NCI-H2081 treated with DMSO at 0.1 percent for 48 hours (cell line): ENCODE measurements at places on chromosomes 3 and 15.

DNA sequence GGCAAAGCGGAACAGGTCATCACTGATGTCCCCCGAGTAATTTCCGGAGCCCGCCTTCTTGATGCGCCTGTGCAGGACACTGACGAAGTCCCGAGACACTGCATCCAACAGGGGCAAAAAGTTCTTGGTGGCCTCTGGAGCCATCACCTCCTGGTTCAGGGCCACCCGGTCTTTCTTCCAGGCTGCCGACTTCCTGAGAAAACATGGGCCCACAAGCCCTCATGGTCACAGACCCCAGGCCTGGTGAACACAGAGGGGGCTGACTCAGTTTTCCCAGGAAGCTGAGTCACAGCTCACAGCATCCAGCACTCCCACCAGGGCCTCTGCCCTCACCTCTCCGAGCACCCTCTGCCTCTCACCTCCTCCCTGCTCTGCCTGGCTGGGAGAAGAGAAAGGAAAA, 22.4 kb downstream of the CYP11A1 start:
- DNase-seq, result no peak

- no peak for DNase-seq
Measured at GRCh38 chr3:70360979-70361760, 48.7 kb upstream of the MDFIC2 start.

- no peak for DNase-seq
Measured at GRCh38 chr3:17820275-17820674, 77.8 kb upstream of the TBC1D5 start.

DNA sequence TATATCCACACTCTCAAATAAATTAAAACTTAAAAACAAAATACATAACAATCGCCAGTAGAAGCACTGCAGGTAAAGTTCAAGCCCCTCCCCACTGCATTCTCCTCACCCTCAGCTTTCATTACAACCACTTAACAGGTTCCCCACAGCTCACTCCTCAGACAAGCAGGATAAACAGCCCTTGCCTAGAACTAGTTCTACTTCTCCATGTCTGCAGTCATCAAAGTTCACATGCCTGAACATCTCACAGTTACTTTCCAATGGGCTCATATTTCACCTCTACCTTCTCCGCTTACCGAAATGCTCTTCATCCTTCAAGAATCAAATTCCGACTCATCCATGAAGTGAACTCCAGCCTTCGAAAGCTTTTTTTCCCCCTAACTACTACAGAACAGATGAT, 4.1 kb downstream of the YEATS2 start:
- DNase-seq, result no peak

DNA sequence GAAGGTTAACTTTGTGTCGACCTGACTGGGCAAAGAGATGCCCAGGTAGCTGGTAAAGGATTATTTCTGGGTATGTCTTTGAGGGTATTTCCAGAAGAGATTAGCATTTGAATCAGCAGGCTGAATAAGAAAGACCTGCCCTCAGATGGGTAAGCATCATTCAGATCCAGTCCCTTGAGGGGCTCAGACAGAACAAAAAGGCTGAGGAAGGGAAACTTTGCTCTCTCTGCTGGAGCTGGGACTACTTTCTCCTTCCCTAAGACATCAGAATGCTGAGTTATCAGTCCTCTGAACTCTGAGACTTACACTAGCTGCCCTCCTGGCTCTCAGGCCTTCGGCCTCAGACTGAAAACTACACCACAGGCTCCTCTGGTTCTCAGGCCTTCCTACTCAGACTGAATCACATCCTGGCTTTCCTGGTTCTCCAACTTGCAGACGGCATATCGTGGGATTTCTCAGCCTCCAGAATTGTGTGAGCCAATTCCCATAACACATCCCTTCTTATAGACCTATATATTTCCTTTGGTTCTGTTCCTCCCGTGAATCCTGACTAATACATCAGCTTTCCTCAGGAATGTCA, 982.9 kb downstream of the TUSC7 start:
- no peak for DNase-seq

DNA sequence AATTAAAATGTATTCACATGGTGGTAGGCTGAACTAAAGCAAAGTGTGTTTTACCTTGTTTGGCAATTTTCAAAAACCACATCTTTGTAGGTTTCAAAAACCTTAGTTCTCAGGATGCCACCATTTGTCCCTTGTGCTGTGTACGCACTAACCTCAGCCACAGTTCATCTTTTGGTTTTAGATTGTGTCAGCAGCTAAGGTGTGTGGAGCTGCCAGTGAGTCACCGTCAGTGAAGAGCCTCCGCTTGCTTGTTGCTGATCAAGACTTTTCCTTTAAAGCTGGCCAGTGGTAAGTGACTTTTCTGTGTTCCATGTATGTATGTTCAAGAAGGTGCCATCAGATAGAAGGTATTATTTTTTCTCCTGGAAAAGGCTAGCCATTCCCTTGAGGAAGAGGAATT, 21.1 kb downstream of the OXNAD1 start:
- no peak for DNase-seq

- no peak for DNase-seq
Measured at GRCh38 chr3:179292450-179292849, 30.4 kb upstream of the ZNF639 start.

- DNase-seq, result no peak
Measured at GRCh38 chr3:23776352-23776891, 29.3 kb upstream of the UBE2E1 start.

DNA sequence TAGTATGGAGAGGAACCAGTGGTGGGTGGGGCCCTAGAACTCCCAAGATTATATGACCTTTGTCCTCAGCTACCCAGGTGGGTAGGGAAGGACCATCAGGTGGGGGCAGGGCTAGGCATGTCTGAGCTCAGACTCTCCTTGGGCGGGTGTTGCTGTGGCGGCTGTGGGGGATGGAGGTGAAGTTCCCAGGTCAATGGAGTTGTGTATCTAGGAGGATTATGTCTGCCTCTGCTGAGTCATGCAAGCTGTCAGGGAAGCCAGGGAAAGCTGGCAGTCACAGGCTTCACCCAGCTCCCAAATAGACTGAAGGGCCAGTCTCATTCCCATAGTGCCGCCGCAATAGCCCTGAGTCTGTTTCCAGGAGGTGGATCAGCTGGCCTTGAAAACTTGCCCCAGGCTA, 139.7 kb upstream of the CFAP20DC start:
- DNase-seq, result no peak

DNA sequence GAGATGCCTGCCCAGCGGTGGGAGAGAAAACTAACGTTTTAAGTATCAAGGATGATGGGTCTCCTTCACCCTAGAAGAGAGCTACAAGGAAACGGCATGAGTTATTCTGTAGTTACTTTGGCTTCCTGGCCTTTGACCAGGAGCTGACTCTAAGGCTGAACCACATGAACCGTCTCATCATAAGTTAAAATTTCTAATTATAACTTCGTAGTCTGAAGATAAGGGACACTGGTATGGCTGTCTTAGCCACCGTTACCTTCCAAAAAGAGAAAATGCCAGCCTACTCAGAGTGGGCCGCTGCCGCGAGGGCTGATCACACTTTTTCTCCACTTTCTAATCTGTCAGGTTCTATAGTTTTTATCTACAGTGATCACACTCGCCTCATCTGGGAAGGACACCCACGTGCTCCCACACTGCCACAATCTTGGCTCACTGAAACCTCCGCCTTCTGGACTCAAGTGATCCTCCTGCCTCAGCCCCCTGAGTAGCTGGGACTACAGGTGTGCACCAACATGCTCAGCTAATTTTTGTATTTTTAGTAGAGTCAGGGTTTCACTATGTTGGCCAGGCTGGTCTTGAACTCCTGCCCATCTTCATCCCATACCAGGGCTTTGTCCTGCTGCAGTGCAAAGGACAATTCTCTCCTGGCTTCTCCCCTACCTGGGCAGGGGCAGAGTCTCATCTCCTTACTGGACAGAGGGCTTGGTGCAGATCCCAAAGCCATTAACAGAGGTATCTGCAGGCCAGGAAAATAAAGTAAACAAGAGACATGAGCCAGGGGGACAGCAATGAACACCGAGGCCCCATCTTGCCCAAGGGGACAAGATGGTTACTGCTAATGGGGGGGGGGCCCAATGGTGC, 73.4 kb downstream of the RFTN1 start:
- no peak for DNase-seq

GRCh38 chr3:127986803-127987202, 65.4 kb upstream of the SEC61A1 start:
- no peak for DNase-seq

DNA sequence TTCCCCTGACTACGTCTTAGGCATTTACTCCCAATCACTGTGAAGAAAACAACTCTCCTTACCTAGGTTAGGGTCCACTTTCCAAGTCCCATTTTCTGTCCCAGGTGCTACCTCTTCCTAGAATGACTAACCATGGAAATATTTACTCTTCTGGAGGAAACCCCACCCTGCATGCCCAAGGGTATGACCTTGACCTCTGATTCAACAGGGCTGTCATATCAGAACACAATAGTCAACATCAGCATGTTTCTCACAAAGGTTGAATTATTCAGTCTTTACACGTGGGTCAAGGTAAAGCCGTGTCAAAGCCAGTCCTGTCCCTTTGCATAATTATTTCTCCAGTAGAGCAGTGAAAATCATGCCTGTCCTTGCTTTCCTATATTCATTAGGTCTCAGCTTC, 4.3 kb upstream of the FRMD5 start:
- no peak for DNase-seq

GRCh38 chr3:177158461-177158860, 38.8 kb downstream of the TBL1XR1 start:
- DNase-seq, result no peak

DNA sequence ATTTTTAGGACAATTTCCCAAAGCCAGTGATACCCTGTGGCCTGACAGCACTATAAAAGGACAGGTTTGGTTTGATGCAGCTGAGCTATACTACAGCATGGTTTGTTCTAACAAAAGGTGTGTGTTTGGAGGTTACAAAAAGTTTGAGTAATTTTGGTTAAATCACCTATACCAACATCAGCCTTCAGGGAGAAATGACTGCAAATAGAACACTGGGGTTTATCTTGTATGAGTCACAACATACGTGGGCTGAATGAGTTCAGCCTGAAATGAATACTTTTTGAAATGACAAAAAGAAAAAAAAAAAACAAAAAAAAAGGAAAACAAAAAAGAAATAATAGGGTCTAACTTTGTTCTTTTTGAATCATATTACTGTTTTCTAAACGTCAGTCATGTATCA, 345.7 kb downstream of the CNTN3 start:
- DNase-seq, result no peak

DNA sequence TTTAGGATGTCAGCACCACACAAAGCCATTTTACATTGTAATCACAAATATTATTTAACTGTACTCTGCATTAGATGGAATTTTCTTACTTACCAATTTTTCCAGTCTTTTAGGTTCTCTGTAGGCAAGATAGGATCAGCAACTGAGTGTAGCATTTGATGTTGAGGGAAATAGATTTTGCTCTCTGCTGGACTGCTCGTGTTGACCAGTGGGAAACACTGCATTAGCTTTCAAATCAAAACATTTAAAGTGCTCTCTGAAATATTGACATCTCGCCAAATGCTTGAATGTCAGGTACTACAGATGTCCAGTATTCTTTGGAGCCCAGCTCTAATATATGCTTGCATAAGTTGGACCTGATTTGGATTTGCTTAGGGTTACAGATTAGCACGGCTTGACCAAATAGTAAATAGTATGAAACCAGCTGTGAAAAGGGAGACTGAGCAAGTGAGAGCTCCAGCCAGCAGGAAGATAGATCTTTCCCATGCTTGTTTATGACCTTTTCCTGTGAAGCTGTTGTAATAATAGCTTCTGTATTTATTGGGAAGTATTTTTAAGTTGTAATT, 29.5 kb downstream of the P2RY14 start:
- no peak for DNase-seq

DNA sequence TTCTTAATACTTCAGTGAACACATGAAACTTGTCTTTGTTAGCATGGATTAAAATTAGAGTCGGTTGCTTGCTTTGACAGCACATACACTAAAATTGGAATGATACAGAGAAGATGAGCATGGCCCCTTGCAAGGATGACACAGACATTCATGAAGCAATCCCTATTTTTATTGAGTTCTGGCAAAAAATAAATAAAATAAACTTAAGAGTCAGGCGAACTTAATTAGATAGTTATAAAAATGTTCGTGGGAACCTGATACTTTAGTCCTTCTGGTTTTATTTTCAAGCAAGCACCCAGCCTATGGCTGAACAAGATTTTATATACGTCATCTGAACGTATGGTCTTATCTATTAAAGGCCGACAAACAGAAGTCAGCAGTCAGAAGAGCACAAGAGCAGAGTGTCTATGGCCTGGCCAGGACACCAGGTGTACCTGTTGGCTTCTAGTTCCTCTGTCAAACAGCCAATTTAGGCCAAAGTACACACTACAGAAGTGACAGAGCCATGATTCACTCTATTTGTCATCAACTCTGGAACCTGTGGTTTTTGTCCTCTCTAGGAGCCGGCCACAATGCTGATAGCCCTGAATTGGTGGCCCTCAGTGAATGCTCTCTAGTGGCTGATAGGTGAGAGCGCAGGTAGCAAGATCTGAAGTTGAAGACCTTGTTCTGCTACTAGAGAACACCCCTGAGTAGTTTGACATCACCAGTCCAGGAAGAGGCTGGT, 64.3 kb downstream of the LEO1 start:
- no peak for DNase-seq

- DNase-seq, result no peak
Measured at GRCh38 chr3:88031642-88032077, 27.1 kb downstream of the CGGBP1 start.

GRCh38 chr3:39468108-39468436, 592 bp downstream of the MOBP start:
- no peak for DNase-seq

DNA sequence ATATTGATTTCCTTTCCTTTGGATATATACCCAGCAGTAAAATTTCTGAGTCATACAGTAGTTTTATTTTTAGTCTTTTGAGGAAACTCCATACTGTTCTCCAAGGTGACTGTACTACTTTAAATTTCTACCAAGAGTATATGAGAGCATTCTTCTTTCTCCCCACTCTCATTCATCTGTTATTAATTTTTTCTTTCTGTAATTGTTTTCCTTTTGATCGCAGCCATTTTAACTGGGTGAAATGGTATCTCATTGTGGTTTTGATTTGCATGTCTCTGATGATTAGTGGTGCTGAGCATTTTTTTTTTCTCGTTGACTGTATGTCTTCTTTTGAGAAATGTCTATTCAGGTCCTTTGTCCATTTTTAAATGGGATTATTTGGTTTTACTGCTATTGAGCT, 18.3 kb upstream of the VGLL3 start:
- no peak for DNase-seq

DNA sequence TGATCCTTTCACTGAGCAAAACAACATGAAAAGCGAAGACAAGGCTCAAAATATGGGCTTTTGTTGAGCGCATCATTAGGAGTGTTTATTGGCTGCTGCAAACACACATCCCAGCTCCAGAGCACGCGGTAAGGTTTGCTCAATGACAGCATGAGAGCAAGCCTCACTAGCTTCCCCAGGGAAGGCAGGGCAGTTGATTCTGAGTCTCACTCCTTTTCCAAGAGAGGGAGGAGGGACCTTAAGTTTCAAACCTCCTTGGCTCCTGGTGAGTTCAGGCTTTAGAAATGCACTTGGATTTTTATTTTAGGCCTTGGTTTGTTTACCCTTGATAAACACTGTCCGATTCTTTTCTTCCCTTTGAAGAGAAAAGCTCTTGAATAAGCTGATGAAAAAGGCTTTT, 69.1 kb upstream of the CACNA2D3 start:
- DNase-seq, result no peak
